Stimulated activated CD4-positive, alpha-beta T cell treated with anti-CD3 and anti-CD28 coated beads, Interleukin-4, amount 100 ng/mL, for 24 hours (primary cell): ENCODE measurements at places on chromosomes 11 and 22.
A peak's percentile ranks its signal among the peaks of the same experiment; 100 is the strongest.

- DNase-seq = no peak
Observed at GRCh38 chr11:64834723-64835615, 9.5 kb downstream of the CDC42BPG start.

DNA sequence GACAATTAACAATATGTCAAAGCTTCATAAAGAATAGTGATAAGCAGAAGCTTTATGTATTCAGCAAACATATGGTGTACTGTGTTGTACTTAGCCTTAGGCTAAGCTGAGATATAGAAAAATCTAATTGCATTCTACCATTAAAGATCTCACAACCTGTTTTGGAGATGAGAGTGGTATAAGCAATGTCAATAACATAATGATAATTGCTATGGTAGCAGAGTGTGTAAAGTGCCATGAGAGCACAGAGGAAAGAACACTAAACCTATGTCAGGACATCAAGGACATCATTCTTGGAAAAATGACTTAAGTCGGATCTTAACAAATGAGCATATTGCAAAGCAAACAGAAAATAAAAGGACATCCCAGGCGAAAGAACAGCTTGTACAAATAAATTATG lies 28.6 kb upstream of the ANGPTL5 start:
- no peak for DNase-seq

DNA sequence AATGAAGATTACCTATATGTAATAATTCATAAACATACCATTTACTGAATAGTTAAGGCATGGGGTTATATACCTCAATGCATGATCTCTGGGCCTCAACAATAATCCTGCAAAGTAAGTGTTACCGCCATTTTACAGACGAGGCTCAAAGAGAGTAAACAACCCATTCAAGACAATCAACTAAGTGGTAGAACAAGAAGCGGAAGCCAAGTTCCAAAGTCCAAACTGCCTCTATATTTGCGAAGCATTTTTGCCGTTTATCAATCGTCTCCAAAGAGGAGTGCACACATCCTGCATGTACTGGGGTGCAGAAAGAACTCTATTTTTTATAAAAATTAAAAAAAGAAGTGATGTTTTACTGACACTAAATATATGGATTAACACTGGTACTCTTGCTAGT lies 27.5 kb upstream of the P4HA3 start:
- DNase-seq = no peak

- DNase-seq = no peak
Observed at GRCh38 chr11:69647390-69647748, 6.4 kb downstream of the CCND1 start.

DNA sequence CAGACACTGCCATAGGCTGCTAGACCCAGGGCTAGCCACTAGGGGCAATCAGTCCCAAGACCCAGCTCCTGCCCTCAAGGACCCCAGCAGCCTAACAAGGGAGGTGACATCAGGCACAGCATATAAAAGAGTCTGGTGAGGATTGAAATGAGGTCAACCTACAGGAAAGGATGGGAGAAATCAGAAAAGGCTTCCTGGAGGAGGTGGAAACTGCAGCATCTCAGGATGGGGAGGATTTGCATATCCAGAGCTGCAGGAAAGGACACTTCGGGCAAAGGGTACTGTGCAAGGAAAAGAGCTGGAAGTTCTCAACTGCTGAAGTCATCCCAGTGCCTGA lies 2.9 kb upstream of the ARFGAP2 start:
- peak; percentile 48 for DNase-seq

- DNase-seq = no peak
Observed at GRCh38 chr11:19218786-19219460, 17.1 kb upstream of the CSRP3 start.

GRCh38 chr22:18110954-18111758 lies 547 bp downstream of the TUBA8 start:
- no peak for DNase-seq

DNA sequence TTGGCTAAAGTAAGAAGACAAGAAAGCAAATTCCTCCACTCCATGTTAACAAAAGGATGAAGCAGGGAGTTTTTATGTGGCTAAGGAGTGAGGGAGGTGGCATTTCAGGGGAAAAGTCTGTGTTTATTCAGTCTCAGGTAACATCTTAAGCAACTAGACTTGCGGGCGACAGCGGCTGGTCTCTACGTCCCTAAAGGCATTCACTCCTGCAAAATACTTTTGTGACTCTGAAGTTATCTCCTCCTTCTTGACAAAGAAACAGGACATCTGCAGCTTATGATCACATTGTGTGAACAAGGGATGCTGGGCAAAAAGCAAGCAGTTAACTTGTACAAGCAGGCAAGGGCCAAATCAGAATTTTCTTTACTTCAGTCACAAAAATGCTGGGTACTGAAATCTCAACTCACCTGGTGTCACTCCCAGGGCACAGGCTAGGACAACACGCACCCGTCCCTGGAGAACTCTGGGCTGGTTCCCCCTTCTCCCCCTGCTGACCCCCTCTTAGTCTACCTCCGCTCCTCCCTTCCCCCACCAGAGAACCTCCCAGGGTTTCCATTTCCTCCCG lies 38.3 kb downstream of the IGLL5 start:
- no peak for DNase-seq

GRCh38 chr11:6402061-6402470 lies 11.8 kb downstream of the SMPD1 start:
- no peak for DNase-seq

DNA sequence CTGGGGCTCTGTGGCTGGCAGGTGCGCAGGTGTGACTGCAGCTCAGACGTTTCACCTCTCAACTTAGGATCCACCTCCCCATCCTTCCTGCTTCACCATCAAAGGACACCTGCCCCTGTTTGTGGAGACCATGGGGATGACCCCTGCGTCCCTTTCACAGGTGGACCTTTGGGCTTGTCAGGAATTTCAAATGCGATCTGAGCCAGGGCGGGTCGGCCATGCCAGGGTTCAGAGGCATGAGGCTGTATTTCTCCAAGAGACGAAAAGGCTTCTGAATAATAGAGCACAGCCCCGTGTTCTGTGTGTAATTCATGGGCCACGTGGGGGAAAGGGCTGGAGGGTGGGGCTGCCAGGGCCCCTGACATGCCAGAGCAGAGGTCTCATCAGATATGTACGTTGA lies 668.0 kb downstream of the BRD1 start:
- DNase-seq = no peak

GRCh38 chr11:134223121-134223520 lies 646 bp downstream of the NCAPD3 start:
- no peak for DNase-seq
